ENCODE measurements at places on chromosomes 6 and 20. TPM values are rescaled to one million over a fixed set of nuclear protein-coding genes. Genes with fewer than 3 reads are reported as not detected.

GPR63 gene
- 0.87 TPM for total RNA-seq

FAXC gene
- total RNA-seq = 0.87 TPM

SH3BGRL2 gene
- 65.3 TPM for total RNA-seq

LGSN gene
- total RNA-seq = not detected

RRP36 gene
- total RNA-seq = 53.1 TPM

SLC35D3 gene
- not detected for total RNA-seq

ADGRB3 gene
- 17.9 TPM for total RNA-seq
